Stimulated activated CD4-positive, alpha-beta T cell treated with anti-CD3 and anti-CD28 coated beads, Interleukin-1b, Interleukin-23, amount 100 ng/mL, for 4 hours (primary cell): ENCODE measurements at places on chromosomes 2 and 18.

GRCh38 chr2:236501531-236501930 is 68.1 kb upstream of the ACKR3 start:
- no peak for DNase-seq

DNA sequence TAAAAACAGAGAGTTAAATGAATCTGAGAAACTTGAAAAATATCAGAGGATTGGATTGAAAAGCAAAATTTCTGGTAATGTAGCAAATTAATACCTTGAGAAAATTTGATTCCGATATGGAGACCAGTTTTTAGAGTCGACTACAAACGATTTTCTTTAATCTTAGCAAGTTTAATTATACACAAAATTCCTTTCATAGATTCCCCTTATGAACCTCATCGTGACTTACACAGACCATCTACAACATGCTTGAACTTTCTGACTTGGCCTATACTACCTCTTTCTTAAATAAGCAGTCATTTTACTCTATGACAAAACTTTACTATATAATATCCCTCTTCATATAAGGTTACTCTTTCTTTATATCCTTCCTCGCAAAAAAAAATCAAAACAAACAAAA is 769.6 kb upstream of the CRIM1 start:
- no peak for DNase-seq

GRCh38 chr18:3069671-3070433 is 56.9 kb upstream of the LPIN2 start:
- DNase-seq, result no peak

DNA sequence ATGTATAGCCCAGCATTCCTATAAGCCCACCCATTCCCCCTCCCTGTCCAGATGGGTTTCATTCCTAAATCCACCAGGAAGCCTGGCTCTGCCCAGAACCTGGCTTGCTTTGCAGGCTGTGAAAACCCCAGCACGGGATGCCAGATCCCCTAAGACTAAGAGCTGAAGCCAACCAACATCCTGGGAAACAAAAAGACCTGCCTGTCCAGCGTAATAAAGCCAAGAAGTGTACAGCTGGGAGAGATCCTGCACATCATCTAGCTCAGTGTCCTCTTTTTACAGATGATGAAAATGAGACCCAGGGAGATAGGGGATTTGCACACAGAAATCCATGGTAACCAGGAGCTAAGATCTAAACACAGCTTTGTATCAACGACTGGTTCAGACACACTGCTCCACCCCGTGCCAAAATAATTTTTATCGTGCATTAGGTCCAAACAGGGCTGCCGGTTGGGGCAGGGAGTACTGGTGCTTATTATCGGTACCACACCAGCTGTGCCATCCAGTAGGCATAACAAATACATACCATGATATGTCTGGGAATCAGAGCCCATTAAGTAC is 2.9 kb downstream of the RND3 start:
- DNase-seq, result no peak

- no peak for DNase-seq
Measured at GRCh38 chr2:224031358-224031970, 7.6 kb downstream of the SERPINE2 start.

DNA sequence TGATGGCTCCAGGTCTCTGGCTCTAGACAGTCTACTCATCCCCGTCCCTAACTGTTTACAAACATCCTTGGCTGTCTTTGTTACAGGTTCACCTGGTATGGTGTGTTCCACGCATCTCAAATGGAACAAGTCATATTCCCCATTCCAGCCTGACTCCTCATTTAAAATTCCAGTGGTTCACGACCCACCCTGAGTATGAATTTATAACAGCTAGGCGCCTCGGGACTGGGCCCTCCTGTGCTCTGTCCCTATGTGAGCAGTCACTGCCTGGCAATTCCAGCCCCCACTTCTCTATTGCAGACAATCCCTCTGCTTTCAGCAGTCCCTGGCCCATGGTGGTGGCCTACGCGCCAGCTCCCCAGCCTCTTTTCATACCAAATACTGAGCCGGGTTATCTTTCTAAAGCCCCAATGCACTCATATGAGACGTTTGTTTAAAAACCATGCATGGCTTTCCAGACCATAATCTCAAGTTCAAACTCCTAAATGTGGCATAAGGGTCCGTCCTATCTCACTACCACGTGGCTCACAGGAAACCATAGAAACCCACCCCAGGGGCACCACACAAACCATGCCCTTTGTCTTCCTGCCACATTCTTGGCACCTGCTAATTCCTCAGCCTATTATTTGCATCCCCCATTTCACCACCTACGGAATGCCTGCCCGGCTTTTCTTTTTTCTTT is 1.6 kb downstream of the SERPINB8 start:
- no peak for DNase-seq

DNA sequence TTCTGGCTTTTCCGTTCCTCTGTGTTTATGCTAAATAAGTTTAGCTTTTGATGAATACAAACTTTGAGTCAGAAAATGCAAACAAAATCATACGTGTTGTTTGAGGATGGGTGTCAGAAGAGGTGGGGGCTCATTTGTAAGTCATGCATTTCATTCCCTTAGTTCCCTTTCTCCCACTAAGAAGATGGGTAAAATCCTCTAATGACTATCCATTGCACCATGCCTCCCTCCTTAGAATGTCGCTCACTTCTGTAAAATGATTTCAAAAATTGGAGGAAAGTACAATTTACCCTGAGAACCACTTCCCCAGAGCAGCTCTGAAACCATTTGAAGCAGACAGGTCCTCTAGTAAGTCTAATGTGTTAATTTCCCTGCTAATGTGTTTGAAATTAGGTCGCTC is 629.6 kb upstream of the VRK2 start:
- DNase-seq, result no peak

DNA sequence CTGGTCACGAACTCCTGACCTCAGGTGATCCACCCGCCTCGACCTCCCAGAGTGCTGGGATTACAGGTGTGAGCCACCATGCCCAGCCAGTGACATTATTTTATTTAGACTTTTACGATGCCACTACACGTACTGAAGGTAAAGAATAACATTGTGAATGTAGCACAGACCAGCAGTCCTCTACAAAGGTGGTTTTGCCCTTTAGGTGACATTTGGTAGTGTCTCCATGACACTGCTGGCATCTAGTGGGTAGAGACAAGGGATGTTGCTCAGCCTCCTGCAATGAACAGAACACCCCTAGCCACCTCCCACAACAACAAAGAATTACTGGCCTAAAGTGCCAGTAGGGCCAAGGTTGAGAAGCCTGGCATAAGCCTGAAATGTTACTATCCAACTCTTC is 69.5 kb downstream of the MYOM1 start:
- DNase-seq, result no peak

DNA sequence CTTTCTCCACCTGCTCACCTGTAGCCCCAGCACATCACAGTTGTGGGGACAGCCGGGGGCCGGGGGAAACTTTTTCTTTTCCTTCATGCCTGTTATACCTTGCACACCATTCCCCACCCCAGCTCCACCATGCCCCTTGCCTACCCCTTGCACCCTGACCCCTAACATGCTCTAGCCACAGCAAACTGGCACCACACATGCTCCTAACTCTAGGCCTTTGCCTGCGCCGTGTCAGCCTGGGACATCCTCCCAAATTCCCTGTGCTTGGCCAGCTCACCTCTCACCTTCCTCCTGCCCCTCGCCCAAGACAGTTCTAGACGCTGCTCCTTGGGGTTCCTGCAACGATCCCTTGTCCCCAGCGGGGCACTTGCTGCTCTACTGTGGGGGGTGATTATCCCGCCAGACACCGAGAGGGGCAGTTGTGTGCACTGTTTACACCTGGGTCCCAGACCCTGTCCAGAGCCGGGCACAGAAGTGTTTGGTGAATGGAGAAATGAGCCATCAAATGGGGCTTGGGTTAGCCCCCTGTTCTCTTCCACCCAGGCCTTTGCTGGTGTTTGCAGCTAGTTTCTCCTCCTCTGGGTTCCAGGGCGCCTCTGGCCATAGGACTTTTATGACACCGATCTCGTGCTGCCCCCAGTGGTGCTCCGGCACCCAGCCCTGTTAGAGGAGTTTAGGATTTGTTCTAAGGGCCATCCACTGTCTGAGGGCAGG is 129.8 kb downstream of the CTIF start:
- DNase-seq, result no peak

GRCh38 chr2:44952143-44952805 is 10.8 kb downstream of the SIX3 start:
- no peak for DNase-seq

- DNase-seq, result no peak
Measured at GRCh38 chr2:236293241-236293810, 29.1 kb upstream of the ASB18 start.

DNA sequence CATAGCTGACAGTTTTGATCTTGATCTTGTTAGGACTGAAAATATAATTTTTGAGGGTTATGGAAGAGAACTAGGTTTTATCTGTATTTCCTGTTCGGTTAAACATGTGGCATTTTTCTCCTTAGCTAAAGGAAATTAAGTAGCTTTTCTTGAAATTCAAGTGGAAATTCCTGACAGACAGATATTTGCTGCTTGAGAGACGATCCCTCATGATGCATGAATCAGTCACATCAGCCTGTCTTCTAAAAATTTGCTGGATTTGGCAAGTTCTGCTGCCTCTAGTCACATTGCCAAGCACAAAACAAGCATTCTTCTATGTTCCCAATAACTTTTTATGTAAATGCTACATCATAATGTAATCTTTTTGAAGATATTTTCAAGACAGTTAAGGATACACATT is 201.8 kb upstream of the ATP5MC3 start:
- no peak for DNase-seq

DNA sequence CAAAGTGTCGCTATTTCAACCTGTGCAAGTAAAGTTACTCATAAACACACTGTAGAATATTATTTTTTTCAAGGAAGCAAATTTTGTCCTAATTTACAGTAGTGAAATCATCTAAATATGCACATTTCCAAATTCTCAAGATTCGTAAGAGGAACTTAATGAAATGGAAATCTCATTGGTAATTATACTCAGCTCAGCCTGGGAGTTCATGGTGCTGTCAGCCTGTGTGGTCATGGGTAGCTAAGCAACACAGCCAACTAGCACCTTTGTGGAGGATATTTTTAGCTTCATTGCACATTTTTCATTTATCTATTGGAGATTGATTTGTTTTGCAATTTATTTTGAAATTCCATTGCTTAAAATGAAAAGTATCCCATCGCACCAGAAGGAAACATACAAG is 975.7 kb upstream of the ZEB2 start:
- DNase-seq, result no peak

GRCh38 chr2:47519604-47520301 is 116.8 kb downstream of the MSH2 start:
- no peak for DNase-seq
